Kidney glomerular epithelial cell (primary cell): ENCODE measurements at places on chromosomes 2 and 18.

- DNase-seq: no peak
Measured at GRCh38 chr2:10829299-10829698, 16.7 kb upstream of the PDIA6 start.

- no peak for DNase-seq
Measured at GRCh38 chr18:79335833-79336360, 59.8 kb upstream of the NFATC1 start.

- DNase-seq: no peak
Measured at GRCh38 chr2:196952936-196953335, 26.4 kb upstream of the PGAP1 start.

DNA sequence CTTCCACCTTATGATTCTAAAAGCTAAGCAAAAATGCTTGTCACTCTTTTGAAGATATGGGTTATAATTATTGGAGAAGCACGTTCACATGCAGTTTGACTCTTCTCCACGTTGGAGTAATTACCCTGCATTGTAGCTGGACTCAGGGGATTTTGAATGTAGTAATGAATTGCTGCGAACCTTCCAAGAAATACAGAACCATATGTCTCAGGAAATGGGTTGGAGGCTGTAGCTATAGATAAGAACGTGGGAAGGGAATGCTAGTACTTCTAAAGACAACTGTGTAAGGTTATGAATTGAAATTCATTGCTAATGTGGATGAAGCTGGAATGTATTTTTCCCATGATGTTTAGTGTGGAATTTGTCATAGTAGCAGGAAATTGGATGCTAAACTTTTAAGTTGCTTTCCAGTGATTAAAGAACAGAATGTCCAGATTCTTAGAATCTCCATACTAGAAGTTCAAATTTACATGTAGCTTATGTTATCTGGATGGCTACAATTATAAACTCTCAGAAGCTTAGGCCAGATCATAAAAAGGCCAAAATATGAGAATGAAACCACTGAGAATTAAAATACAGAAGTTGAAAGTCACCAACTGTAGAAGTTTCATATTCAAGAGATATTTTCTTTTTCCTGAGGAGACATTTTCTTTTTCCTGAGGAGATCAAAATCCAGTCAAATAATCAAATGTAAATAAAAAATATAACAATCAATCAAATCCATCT is 27.3 kb upstream of the SPOPL start:
- no peak for DNase-seq
